ENCODE measurements at places on chromosomes 5 and 9. TPM values are rescaled to one million over a fixed set of nuclear protein-coding genes. Genes with fewer than 3 reads are reported as not detected.

DNA sequence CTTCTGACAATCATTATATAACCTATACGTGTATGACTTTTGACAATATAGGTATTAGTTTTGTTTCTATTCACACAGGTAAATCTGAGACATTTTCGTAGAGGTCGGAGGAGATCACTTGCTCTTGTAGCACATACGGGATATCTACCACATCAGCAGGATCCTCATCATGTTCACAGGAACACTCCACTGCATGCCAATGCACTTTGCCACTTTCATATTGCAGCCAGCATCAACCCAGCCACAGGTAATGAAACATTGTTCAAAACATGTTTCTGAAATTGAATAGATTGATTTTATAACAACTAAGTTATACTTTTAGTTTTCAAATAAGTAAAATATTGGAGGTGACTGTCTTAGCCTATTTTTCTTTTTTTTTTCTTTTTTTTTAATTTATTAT, 50.0 kb downstream of the DMXL1 start:
- no peak for DNase-seq
- H3K4me1 ChIP-seq, result no peaks in the 10 kb centered on the region
- peaks cover 24% of the 10 kb centered on the region for H3K36me3 ChIP-seq

DNA sequence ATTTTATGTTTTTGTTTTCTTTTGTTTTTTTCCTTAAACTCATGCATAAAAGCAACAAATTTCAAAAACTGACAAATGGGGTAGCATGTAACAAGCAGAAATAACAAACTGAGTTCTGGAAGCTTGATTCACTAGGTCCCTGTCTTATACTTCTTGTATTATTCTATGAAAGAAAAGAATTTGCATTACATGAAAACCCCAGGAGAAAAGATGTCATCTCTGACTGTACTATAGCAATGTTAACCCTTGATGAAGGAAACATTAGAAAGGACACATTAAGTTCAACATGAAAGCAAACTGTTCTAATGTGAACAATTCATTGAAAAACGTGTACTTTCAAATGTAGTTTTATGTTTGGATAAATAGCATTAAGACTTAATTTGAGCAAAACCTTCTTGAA, 9.2 kb downstream of the RAB14 start:
- peak overlapping the region; percentile 14 for H3K27ac ChIP-seq
- H3K4me1 ChIP-seq, result peaks cover 100% of the 10 kb centered on the region
- H3K4me3 ChIP-seq, result peak overlapping the region; percentile 37

- H3K27ac ChIP-seq, result no peak overlapping the region
- peaks cover 4% of the 10 kb centered on the region for H3K36me3 ChIP-seq
- peaks cover 3% of the 10 kb centered on the region for H3K4me1 ChIP-seq
- DNase-seq, result no peak
- no peak overlapping the region for H3K4me3 ChIP-seq
These were observed 103.4 kb downstream of the PHF2 start for GRCh38 chr9:93679536-93680442.

GRCh38 chr9:125663127-125663526, 43.9 kb downstream of the MAPKAP1 start:
- peaks cover 9% of the 10 kb centered on the region for H3K4me1 ChIP-seq
- peak overlapping the region; percentile 55 for H3K27ac ChIP-seq
- H3K27me3 ChIP-seq, result no peaks in the 10 kb centered on the region
- H3K36me3 ChIP-seq, result peaks cover 7% of the 10 kb centered on the region
- no peak for DNase-seq

DNA sequence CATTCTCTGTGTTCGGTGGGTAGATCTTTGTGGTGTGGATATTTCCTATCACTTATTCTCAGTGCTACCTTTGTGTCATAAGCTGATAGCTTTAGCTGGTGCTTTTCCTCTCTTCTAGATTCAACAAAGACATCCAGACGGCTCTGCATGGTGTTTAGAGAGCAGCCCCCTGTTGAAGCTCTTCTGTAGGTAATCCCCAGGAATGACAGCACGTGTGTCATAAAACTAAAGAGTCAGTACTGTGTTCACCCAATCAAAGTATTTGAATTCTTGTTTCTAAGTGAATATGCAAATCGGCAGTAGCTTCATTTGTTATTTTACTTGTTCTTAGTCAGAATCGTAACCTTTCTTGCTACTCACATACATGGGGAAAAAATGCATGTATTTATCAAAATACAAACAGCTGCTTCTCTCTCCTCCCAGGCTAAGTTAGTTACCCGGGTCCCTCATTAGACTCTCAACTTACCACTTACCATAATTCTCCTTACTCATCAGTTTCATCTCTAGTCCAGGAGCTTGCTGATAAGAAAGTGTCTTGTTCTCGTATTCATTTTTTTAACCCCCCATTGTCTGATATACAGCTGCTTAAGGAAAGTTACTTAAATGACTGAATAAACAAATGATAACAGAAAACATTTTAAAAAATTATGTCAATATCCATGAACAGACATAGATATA, 1696.0 kb upstream of the WWC1 start:
- DNase-seq, result no peak
- no peaks in the 10 kb centered on the region for H3K4me1 ChIP-seq
- no peaks in the 10 kb centered on the region for H3K27me3 ChIP-seq
- no peaks in the 10 kb centered on the region for H3K36me3 ChIP-seq
- no peak overlapping the region for H3K4me3 ChIP-seq

DNA sequence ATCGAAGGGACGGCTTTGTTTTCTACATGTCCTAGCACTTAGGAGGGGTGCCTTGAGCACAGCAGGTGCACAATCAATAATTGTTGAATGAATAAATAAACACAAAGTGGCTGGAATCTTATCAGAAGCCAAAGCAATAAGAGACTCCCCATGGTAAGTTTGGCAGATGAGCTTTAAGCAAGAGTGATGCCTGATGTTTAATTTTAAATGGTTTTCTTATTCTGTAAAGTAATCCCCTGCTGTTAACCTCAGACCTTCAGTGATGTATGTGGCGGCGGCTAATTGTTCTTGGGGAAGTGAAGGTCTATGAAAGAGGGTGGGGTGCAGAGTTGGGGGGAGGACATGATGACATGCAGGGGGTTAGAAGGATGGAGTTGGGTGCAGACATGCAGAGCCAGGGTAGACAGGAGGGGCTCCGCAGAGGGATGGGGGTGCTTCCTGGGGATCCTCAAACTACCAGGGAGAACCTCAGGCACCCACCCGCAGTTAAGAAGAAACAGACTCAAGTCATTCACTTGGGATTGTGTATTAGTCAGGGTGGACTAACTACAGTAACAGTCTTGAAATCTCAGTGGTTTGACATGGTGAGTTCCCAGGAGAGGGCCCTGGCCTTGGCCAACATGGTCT, 65.7 kb upstream of the SHB start:
- no peaks in the 10 kb centered on the region for H3K4me1 ChIP-seq
- H3K27me3 ChIP-seq, result peaks cover 6% of the 10 kb centered on the region
- H3K27ac ChIP-seq, result no peak overlapping the region
- no peak for DNase-seq

DNA sequence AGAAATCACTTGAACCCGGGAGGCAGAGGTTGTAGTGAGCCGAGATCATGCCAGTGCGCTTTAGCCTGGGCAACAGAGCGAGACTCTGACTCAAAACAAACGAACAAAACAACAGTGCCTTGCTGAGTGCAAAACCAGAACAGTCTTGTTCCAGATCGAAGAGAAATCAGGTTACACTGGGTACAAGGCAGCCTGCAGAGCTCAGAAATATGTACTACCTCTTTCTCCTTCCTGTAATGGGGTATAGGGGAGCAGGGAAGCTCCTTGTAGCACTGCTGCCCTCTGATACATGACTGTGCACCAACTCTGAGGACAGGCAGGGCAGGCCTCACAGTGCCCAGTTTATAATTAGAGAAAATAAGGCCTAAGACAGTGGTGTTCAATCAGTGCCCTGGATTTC, 24.7 kb downstream of the TBC1D2 start:
- peaks cover 1% of the 10 kb centered on the region for H3K27me3 ChIP-seq
- no peak overlapping the region for H3K4me3 ChIP-seq
- peaks cover 19% of the 10 kb centered on the region for H3K36me3 ChIP-seq
- no peak for DNase-seq
- no peak overlapping the region for H3K27ac ChIP-seq

GRCh38 chr9:110105107-110105506, 102.9 kb downstream of the C9orf152 start:
- H3K27ac ChIP-seq, result no peak overlapping the region
- no peaks in the 10 kb centered on the region for H3K4me1 ChIP-seq
- no peaks in the 10 kb centered on the region for H3K27me3 ChIP-seq
- H3K36me3 ChIP-seq, result no peaks in the 10 kb centered on the region
- no peak overlapping the region for H3K4me3 ChIP-seq

DNA sequence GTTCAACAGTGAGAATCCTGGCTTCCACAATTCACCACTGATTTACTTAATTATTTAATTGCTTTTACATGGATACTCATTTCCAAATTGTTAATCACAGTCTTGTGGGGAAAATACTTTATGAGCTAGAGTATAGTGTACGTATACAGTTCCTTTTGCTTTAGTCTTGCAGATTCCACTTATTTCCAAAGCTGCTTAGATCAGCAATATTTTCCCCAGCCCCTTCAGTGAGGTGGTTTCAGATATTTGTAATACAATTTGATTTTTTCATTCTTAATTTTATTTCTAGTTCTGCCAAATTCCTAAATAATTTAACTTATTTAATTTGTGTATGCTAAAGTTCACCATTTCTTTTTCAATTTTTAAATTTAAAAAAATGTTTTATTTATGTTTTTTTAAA, 40.3 kb upstream of the GABRA6 start:
- no peak overlapping the region for H3K4me3 ChIP-seq
- H3K36me3 ChIP-seq, result no peaks in the 10 kb centered on the region
- no peak overlapping the region for H3K27ac ChIP-seq
- no peak for DNase-seq

DNA sequence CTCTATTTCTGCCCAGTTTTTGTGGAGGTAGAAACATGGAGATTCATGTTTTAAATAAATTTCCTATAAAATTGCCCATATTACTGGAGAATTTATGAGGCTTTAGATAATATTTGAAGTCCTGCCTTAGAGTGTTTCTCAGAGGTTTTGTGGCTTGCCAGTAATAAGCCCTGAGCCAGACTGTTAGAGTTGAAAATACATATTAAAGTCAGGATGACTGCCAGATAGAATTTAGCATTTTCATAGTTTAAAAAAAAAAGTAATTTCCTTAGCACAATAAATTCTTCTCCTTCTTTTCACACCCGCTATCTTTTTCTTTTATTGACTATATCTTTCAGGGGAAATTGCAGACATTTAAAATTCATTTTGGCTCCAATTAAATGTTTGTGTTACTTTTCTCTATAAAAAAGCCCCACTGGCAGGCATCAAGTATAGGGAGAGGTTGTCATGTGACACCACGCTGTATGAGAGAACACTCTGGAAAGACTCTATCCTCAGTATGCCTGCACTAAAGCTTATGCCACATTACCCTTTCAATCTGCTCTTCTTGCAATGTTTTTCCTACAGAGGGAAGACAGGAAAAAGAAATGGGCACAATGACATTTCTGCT, 135.2 kb downstream of the MPDZ start:
- H3K36me3 ChIP-seq, result no peaks in the 10 kb centered on the region
- H3K4me3 ChIP-seq, result no peak overlapping the region
- DNase-seq, result no peak

DNA sequence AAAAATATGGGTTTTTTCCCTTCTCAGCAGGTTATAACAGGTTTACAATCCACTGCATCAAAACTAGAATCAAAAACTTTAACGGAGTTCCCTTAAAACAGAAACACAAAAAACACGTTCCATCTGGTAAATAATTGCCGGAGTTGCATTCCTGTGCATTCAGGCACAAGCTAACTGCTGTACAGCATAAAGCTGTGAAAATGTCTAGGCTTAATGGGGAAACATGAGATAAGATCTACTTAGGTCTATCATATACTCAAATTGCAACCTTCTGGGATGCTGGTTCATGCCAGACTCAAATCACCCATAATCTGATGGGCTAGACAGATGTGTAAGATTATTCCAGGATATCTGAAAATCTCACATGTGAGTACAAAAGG, 265.3 kb downstream of the DOCK8 start:
- H3K27ac ChIP-seq, result no peak overlapping the region
- no peak overlapping the region for H3K4me3 ChIP-seq
- H3K36me3 ChIP-seq, result no peaks in the 10 kb centered on the region
- no peaks in the 10 kb centered on the region for H3K4me1 ChIP-seq

- H3K27ac ChIP-seq, result no peak overlapping the region
- no peaks in the 10 kb centered on the region for H3K27me3 ChIP-seq
- H3K4me3 ChIP-seq, result no peak overlapping the region
- no peak for DNase-seq
- no peaks in the 10 kb centered on the region for H3K4me1 ChIP-seq
These were observed 480.4 kb upstream of the COX7C start for GRCh38 chr5:86137297-86137696.

DNA sequence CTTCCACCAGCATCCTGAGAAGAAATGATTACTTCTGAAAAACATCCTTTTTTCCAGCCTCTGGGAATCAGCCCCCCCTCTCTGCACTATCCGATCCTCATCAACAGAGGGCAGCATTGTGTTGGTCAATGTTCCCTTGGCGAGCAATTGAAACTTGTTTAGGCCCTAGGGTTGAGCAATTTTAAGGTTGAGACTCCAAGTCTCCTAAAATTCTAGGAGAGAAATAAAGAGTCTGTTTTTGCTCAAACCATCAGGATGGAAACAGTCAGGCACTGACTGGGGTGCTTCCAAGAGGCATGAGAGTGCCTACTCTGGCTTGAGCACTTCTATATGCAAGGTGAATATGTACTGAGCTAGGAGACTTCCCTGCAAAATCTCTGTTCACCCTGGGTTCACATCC, 12.4 kb upstream of the CYFIP2 start:
- H3K27ac ChIP-seq, result peak overlapping the region; percentile 94
- H3K36me3 ChIP-seq, result peaks cover 50% of the 10 kb centered on the region
- peaks cover 96% of the 10 kb centered on the region for H3K4me1 ChIP-seq
- peaks cover 14% of the 10 kb centered on the region for H3K27me3 ChIP-seq
- H3K4me3 ChIP-seq, result peak overlapping the region; percentile 80

- peaks cover 5% of the 10 kb centered on the region for H3K36me3 ChIP-seq
- H3K27me3 ChIP-seq, result peaks cover 4% of the 10 kb centered on the region
- H3K27ac ChIP-seq, result no peak overlapping the region
- DNase-seq, result no peak
- no peak overlapping the region for H3K4me3 ChIP-seq
These were observed 29.5 kb upstream of the ADRB2 start for GRCh38 chr5:148796936-148797335.

Gene GPR151
- polyA plus RNA-seq, result not detected

Gene CCDC187
- polyA plus RNA-seq, result not detected

Gene SLC30A5
- polyA plus RNA-seq, result 23.7 TPM

Gene CDO1
- not detected for polyA plus RNA-seq

Gene GOLGA2
- polyA plus RNA-seq, result 11.7 TPM

Gene TCF7
- 14.9 TPM for polyA plus RNA-seq

Gene GRXCR2
- not detected for polyA plus RNA-seq

Gene SLC25A2
- not detected for polyA plus RNA-seq

Data from immature natural killer cell (primary cell).